Activated T-cell treated with anti-CD3 and anti-CD28 coated beads for 1 hour (primary cell): ENCODE measurements at places on chromosomes 12 and 14.

DNA sequence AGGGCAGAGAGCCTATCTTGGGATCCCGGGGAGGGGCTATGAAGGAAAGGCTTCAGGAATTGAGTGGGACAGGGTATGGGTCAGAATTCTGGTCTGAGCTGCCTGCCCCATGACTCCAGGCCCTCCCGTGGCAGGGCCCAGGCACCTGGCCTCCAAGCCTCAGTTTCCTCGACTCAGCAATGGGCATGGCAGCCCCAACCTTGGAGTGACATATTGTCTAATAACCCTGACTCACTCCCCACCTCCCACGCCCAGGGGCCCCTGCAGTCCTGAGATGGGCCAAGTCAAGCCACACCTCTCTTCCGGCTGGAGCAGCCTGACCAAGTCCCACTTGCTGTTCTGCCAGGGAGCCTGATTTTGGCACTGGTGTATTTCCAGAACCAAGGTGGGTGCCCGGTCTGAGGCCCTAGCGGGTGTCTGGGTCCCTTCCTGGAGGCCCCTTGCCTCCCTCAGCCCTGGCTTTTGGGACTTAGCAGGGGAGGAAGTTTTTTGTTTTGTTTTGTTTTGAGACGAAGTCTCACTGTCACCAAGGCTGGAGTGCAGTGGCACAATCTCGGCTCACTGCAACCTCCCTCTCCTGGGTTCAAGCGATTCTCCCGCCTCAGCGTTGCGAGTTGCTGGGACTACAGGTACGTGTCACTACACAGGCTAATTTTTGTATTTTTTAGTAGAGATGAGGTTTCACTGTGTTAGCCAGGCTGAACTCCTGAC, 40.3 kb upstream of the RCOR1 start:
- no peak for DNase-seq

- DNase-seq: no peak
Observed at GRCh38 chr14:42078345-42078744, 471.7 kb downstream of the LRFN5 start.

- DNase-seq: no peak
Observed at GRCh38 chr14:100891501-100892445, 11.7 kb downstream of the RTL1 start.

DNA sequence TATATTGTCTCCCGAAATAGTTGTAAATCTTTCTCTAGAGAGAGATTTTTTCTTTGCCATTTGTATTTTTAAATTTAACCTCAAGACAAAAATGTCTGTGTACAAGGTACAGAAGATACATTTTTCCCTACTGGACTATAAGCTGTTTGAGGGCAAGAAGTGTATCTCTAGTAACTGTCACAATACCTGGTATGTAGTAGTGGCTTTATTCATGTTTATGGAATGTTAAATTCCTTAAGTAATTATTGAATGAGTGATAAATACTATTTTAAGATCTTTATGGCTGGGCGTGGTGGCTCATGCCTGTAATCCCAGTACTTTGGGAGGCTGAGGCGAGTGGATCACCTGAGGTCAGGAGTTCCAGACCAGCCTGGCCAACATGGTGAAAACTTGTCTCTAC, 24.4 kb upstream of the CDK17 start:
- DNase-seq: no peak

- DNase-seq: no peak
Observed at GRCh38 chr14:38116895-38117294, 90.8 kb upstream of the SSTR1 start.

GRCh38 chr14:67919259-67920032, 99.9 kb downstream of the RAD51B start:
- DNase-seq: no peak

GRCh38 chr14:102540315-102541028, 30.9 kb upstream of the ANKRD9 start:
- DNase-seq: no peak

GRCh38 chr14:54342806-54343205, 54.0 kb upstream of the CDKN3 start:
- DNase-seq: no peak

GRCh38 chr14:89965839-89966238, 10.1 kb downstream of the TDP1 start:
- DNase-seq: no peak

- DNase-seq: no peak
Observed at GRCh38 chr14:61218767-61219166, 62.4 kb downstream of the TMEM30B start.

DNA sequence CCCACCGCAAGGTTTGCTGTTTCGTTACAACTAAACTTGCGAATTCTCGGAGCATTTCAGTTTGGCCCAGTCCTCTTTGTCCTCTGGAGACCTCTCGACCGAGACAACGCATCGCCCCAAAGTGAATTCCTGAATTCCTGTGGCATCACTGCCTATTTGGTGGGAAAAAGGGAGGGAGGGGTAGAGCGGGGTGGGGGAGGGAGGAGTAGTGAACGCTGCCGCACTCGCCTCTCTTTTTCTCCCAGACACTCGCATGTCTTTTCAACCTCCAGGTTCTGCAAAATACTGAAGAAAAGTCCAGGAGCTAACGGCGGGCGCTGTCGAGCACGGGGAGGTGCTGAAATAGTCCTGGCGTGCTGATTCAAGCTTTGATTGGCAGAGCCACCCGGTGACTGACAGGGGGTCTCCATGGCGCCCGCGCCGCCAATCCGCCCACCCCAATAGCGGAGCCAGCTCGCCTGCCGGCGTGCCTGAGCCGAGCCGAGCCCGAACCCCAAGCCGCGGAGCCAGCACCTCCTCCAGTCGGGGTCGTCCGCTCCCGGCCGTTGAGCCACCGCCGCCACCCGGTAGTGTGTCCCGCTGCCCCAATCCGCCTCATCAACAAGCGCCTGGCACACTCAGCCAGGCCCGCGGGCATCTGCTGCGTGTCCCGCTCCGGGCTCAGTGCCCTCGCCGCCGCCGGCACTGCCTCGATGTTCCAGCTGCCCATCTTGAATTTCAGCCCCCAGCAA, at the start of gene SIX6:
Gene SIX6, plus strand, starts transcription at position 440 of the 731 bp plus-strand sequence. Its CDS starts 253 bp downstream, at position 693.
- no peak for DNase-seq

- DNase-seq: no peak
Observed at GRCh38 chr12:86484473-86484872, 228.3 kb upstream of the MGAT4C start.

DNA sequence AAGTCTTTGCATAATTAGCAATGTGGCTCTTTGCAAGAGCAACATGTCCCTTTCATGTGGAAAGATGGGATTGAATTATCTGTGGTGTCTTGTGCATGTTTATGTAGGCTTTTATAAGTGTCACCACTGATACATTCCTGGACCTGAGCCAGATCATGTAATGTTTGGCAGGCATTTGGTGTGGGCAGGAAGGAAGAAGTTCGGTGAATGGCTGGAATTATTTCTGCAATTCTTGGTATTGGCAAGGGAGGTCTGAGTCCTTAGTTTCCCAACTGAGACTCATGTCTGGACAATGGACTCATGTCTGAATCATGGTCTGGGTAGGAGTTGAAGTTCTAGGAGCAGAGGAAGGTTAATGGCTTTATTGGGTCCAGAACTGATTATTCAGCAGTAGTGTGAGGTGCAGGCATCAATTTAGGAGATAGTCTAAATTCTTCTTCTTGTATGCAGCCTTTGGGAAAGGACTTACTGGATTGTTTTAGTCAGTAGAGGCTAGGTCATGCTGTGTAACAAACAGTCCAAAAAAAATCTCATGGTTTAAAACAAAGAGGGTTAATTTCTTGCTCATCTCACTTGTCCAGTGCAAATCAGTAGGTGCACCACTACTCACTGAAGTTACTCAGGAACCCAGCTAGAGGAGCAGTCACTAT, 186.5 kb upstream of the LHX5 start:
- DNase-seq: no peak

DNA sequence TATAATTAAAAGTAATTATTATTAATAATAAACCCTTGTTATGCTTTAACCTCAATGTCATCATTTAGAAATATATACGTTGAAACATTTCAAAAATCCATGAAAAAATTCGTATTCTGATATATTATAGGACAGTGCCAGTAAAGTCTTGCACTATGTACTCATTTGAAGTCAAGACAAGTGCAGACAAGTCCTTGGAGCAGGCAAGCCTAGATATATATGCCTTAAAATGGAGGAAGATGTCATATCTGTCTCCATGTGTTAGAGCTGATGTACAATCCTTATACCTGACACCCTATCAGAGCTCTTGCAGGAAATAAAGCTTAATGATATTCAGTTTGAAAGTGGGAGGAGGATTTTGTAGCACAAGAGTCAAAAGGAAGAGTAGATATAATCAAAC, 310.4 kb downstream of the KCNH5 start:
- DNase-seq: no peak

DNA sequence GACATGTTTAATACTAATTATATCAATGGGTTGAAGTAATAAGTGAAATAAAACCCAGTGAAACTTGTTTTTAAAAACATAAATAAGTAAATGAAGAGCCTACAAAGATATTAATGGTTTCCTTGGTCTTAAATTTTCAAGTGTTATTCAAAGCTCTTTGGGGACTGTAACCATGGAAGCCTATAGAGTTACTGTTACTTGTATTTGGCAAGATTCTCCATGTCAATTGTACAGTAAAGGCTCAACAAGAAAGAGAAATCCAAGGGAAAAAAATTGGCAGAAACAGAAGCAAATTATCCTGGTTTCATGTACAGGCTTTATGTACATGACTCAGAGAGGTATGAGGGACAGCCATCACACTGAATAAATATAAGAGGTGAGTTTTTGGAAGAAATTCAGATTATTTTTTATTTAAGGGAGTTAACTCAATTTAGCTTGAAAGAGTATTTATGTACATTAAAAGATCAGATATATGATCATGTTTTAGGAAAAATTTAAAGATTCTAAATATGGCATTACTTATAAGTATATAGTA, 151.1 kb upstream of the HMGA2 start:
- DNase-seq: no peak

DNA sequence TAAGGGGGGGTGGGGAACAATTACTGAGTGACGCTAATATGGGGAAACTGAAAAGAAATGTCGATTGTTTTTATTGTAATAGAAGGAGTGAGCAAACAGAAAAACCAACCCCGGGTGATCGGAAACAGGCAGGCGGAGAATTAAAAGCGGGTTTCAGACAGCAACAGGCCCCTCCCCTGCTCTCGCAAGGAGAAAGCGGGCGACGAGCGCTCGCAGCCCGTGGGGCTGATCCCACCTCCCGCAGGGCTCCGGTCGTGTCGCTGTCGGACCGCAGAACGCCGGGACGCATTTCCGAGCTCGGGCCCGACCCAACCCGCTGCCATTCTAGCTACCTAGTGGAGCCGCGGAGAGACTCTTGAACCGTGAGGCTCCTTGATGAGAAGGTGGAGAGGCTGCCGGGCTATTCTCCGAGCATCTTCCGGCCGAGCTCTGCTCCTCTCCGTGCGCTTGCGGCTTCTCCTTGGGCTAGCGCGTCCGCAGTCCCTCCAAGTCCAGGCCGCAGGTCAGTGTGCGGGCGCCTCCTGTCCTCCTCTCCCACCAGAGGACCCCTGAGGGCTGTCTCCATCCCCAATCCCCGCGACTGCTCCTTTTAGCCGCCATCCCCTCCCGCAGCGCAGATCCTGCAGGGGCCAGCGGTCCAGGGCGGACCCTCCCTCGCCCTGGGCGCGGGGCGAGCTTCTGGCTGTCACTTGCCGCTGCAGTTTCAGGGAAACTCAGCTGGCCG, 4.1 kb upstream of the PAX9 start:
- no peak for DNase-seq

DNA sequence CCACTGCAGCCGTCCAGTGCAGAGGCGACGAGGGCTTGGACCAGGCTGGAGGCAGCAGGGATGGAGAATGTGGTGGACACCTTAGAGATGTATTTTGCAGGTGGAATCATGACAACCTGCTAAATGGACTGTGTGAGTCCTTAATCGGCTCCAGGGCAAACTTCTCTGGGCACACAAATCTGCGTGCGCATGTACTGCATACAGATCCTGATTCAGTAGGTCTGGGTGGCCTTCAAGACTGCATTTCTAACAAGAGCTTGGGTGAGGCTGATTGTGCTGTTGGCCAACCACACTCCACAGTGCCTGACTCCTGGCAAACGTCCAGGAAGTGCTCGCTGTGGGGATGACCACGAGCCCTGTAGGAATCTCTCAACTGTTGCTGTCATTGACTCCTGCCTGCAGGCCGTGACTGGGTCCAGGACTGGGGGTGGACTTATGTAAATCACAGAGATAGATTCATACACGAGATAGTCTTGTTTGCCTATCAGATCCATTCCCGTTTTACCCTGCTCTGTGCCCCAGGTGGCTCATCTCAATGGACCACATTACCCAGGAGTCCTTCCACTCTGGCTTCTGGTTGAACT, 27.2 kb downstream of the JDP2 start:
- DNase-seq: no peak

DNA sequence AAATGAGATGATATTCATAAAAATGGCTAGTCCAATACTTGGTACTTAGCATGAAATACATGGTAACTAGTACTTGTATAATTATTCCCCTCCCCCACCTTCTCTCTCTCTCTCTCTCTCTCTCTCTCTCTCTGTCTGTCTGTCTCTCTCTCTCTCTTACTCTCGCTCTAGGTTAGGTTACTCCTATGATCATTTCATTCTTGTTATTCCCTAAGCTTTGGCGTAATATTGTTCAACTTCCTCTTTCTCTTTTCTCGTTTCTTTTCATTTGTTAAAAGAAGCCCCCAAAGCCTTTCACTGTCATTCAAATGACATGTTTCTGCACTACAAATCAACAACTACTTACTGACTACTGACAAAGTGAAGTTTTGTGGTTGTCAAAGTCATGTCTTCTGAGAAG, 89.8 kb downstream of the GRIP1 start:
- DNase-seq: no peak
